ENCODE measurements at places on chromosomes 7 and 10.

DNA sequence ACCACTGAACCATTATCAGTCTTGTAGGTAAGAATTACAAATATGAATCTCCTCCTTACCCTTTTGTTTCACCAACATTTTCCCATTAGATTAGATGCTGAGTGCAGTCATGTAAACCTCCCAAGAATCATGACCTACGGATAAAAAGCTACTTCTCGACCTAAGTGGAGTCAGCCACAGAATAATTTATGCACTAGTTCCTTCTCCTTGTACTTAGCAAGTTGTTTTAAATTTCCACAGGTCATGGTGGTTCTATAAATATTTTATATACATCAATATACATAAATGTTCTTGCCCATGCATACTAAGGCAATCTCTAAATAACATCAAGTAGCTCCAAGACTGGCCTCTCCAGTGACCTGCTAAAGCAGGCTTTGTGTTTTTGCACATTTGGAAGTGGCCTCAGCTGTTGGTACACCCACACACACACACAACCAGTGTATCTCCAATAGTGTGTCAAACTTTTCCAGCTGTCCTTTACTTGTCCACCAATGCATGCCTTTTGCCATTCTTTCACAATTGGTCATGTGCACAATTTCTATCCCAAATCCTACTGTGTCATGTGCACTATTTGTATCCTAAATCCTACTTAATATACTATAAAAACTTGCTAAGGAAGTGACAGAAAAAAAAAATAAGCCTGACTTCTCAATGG, 21.5 kb downstream of the LMOD2 start:
- DNase-seq = no peak

DNA sequence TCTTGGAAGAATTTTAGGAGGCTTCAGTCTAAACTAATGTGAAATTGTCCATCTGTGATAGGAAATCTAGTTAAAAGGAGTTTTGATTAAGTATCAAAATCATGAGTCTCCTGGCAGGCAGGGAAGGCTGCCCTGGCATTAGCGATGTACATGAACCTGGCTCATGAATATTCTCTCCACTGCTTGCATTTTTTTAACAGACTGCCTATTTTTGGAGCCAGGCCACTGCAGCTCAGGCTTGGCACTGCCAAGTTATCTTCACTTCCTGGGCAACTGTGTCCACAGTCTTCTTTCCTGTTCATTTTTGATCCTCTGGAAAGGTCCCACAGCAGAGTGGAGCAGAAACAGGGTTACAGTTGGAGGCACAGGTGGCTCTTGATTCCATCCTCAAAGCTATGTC, 7.0 kb downstream of the GPR26 start:
- DNase-seq = no peak

- DNase-seq = no peak
Measured at GRCh38 chr10:19966751-19967150, 150.5 kb downstream of the PLXDC2 start.

DNA sequence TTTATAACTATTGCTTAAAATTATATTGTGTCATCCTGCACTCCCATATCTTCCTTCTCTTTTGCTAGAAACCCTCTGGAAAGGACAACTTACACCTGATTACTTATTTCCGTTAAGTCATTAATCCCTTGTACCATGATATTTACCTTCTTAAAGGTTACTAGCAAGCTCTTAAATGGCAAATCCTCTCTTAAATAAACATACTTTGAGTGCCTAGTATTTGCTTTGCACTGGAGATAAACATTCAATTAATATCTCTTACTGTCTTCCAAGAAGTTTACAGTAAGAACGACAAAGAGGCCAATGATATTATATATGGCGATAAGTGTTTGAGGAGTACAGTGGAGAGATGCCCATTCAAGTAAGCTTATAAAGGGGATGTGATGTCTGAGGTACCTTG, 278.3 kb downstream of the HGF start:
- no peak for DNase-seq

DNA sequence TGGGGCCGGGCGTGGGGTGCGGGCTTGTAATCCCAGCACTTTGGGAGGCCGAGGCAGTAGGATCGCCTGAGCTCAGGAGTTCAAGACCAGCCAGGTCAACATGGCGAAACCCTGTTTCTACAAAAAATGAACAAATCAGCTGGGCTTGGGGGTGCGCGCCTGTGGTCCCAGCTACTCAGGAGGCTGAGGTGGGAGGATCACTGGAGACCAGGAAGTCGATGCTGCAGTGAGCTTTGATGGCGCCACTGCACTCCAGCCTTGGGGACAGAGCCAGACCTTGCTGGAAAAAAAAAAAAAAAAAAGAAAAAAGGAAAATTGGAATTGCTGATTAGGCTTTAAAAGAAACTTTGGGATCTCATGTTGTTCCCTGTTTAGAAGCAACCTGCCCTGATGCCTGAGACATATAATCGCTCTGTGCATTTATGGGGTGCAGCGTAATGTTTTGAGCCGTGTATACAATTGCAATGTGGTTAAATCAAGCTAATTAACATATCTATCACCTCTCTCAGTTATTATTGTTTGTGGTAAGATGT, 851 bp downstream of the AKR1E2 start:
- DNase-seq = no peak

GRCh38 chr7:50217821-50218281, 86.7 kb upstream of the IKZF1 start:
- no peak for DNase-seq

DNA sequence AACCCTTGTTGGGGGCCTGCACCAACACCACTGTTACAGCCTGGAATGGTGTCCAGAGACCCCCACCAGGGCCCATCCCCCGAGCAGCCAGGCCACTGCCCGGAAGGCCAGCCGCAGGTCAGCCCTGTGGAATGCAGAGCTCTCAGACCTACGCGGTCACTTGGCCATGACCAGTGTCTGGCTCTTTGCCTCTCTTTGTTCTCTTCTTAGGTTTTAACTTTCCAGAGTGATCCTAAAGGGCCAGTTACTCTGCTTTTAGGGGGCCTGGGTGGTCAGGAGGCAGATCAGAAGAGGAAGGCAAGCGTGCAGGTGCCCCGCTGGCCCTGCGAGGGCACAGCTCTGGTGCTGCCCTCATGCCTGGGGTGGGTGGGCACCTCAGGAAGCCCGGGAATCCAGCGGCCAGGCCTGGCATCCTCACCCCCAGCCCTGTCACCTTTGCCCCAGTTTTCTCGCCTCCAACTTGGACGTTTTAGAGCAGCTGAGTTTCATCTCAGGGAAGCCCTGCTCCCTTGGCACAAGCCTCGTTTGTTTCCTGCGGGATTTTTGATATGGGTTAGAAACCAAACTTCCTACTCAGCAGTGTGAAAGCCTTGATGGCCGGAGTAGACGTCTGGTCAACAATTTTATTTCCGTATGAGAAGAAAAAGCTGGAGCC, 62.5 kb upstream of the CHST15 start:
- DNase-seq = no peak

DNA sequence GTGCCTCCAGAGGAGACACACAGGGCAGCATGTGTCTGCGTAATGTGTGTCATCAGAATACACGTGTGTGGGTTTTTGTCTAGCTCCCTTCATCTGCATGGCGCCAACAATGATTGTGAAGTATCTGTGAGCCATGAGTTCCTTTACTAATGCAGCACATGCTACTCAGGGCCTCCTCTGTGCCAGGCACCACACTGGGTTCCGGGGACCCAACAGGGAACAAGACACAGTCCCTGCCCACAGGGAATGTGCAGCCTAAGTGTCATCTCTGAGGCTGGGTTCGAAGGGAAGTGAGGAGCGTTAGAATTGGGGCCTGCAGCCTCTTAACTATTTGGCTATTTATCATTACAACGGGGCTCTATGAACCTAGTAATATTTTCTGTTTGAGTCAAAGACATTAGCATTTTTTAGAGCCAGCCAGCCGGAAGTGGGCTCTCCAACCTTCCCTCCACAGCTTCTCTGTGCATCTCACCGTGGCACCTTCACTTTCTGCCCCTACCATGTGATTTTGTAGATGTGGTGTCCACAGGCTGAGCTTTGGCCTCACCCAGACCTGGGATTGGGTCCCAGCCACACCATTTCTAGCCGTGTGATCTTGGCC, 43.9 kb upstream of the SRGN start:
- DNase-seq = no peak

GRCh38 chr7:27518561-27519350, 143.9 kb downstream of the HIBADH start:
- no peak for DNase-seq

DNA sequence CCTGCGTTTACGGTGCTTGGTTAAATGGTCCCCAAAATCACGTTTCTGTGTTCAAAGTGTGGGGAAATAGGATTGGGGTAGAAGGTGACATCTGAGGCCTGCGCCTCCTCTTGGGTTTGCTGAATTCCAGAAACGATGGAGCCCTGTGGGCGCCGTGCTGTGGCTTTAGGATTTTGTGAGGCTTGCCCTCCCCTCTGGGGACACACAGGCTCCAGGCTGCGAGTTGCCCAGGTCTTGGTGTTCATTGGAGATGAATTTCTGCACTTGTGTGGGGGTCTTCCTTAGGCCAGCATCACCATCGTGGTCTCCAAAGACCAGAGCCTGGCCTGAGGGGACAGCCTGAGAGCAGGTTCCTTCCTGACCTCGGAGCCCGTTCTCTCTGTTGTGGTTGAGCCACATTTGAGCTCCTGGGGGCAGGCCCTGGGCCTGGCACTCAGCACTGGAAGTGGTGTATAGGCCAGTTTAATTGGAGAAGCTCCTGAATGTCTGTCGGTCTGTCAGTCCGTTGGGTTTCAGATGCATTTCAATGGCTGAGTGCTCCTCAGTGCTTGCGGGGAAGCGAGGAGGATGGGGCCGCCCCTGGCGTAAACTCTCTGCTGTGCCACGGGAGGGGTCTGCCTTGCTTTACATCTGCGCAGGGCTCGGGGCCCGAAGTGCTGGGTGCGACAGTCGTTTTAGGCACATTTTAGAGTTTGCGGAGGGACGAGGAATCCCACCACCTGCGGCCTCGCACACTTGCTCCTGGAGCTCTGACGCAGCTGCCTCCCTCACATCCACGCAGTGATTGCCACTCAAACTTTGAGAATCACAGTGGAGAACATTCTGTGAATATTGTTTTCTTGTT, 71.7 kb downstream of the DNAJB6 start:
- DNase-seq = no peak

- DNase-seq = no peak
Measured at GRCh38 chr7:136004083-136004482, 26.9 kb upstream of the MTPN start.

DNA sequence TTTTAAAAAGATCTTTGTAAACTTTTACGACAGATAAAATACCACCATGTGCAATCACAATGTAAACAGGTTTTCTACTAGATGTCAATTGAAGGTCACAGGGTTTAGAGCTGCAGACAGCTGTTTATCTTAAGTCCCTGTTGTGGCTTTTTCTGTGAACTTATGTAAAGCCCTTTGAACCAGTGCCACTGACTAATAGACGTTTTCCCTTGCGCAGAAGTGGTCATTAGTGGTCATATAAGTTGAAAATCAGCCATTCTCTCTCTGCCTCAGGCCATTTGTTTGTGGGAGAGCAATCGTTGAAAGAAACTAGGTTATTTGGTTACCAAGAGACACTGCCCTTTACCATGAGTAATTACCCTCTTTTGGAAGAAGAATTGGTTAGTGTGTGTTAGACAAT, 23.9 kb downstream of the CACNB2 start:
- DNase-seq = no peak

DNA sequence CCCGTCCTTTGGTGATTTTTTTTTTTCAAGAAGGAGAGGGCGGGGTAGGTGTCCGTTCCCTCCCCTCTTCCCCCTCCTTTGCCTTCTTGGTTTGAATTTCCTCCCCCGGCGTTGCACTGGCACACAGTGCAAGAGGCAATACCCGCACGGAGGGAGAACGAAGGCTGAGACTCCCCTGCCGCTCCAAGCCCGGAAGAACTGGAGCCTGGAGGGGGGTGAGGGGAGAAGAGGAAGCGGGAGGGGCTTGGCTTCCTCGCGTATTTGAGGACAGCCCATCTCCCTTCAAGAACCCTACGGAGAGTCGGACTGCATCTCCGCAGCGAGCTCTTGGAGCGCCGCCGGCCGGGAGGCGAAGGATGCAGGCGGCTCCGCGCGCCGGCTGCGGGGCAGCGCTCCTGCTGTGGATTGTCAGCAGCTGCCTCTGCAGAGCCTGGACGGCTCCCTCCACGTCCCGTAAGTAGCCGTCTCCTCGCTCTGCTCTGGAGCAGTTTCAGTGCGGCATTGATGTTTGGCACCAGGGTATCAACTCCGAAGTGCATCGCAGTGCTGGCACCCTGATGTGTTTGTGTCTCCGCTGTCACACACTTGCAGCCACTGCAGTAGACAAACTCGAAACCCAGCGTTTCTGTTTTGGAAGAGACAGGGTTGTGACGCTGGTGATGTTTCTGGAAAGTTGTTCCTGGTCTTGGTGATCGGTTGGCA, at the start of gene CNTNAP2:
TSS of gene CNTNAP2 (plus strand) at position 281 of the 702 bp plus-strand sequence. CDS start at position 357, 76 bp downstream.
- DNase-seq = no peak

DNA sequence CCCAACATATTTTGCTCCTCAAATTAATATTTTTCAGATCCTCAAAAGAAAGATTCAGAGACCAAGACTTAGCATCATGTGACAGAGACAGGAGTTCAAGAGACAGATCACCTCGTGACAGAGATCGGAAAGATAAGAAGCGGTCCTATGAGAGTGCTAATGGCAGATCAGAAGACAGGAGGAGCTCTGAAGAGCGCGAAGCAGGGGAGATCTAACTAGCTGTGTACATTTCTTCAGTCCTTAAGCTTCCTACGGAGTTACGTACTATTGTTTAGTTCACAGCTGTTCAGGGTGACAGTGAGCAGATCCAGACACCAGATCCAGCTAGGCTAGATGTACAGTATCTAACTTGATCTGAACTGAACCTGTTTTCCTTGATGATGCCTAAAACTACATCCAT, 61.3 kb downstream of the KLRG2 start:
- DNase-seq = no peak

GRCh38 chr7:41996381-41997035, 240.5 kb downstream of the GLI3 start:
- DNase-seq = no peak

GRCh38 chr10:48551861-48552591, 52.8 kb downstream of the ARHGAP22 start:
- DNase-seq = no peak
